Epithelial cell of proximal tubule (primary cell): ENCODE measurements at places on chromosomes 2 and 18. TPM values are rescaled to one million over a fixed set of nuclear protein-coding genes. Genes with fewer than 3 reads are reported as not detected.

Gene DUSP2
- total RNA-seq = 4.4 and 5.4 TPM in 2 replicates

Gene SYT4
- total RNA-seq = not detected in 2 replicates

Gene RELCH
- total RNA-seq = 16.7 and 23.7 TPM in 2 replicates

Gene DNER
- total RNA-seq = 1.3 and 2.7 TPM in 2 replicates

Gene CD28
- total RNA-seq = not detected in 2 replicates

Gene ATP8B1
- 14.4 and 26.6 TPM in 2 replicates for total RNA-seq

Gene EHBP1
- total RNA-seq = 18.1 and 20.9 TPM in 2 replicates

Gene PLB1
- total RNA-seq = 1.2 and 2.1 TPM in 2 replicates

Gene DSC3
- total RNA-seq = 0.14 and 0.75 TPM in 2 replicates

Gene CTAGE1
- total RNA-seq = not detected in 2 replicates

Gene ADAM23
- total RNA-seq = 0.92 and 1.7 TPM in 2 replicates

Gene GPR45
- total RNA-seq = 0.22 TPM in 1 of 2 replicates, not detected in the other

Gene BOLA3
- 90.3 and 148 TPM in 2 replicates for total RNA-seq

Gene ABCG8
- total RNA-seq = not detected in 2 replicates

Gene FSIP2
- under 0.01 and 0.35 TPM in 2 replicates for total RNA-seq
